ENCODE measurements at places on chromosomes 3 and 15.
A peak's percentile ranks its signal among the peaks of the same experiment; 100 is the strongest.

GRCh38 chr15:55434989-55435825 is 26.9 kb downstream of the PIERCE2 start:
- DNase-seq: peak; percentile 28

- peak; percentile 33 for DNase-seq
These were observed 452.8 kb downstream of the FOXP1 start for GRCh38 chr3:71130471-71131374.

GRCh38 chr3:57709559-57709958 is 16.7 kb upstream of the DENND6A start:
- no peak for DNase-seq

DNA sequence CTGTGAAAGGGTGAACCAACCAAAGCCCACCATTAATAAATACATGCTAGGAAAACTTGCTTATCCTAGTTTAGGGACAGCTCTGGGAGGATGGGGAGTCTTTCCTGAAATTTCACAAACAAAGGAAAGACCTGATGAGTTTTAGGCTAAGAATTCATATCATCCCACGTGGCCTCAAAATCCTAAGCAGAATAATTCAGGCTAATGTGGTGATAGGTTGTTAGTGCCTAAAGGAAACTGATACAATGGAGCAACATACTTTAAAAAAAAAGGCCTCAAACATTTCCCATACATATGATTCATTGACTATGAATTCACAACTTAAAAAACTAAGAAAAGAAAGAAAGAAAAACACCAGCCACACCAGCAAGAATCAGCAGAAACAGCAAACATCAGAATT is 126.9 kb upstream of the CNTN4 start:
- no peak for DNase-seq

DNA sequence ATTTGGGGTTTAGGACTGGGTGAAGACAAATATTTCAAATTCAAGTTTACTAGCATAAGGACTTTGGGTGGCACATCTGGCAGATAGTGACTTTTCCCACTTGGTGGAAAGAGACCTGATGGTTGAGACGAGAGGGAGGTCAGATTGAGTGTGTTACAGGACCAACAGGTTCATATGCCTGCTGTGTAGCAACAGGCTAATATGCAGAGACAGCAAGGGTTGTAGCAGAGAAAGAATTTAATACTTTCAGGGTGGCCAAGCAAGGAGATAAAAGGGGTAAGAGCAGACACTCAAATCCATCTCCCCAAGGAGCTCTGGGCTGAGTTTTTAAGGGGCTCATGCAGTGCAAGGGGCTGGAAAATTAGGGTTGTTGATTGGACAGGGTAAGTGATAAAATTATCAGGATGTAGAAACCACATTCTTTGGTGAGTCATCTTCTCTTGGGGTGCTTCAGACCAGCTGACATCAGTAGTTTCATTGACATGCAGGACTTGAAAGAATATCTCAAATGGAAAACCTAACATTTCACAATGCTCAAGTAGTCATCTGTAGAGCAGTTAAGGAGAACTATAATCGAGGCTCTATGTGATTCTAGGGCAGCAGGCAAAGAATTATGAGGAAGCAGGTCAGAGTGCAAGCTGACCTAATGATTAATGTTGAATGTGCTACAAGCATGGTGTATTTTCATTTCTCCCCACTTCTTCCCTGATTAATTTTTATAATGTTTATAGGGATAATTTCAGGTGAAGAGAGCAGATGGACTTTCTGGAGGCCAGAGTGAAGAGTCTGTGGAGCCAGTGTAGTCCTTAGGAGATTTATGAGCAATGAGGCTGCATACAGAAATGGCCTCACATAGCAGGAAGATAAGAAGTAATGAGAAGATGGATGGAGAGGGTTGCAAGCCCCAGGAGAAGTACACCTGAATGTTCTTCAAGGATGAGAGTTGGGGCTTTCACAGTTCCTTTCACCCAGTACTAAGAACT is 13.7 kb downstream of the FOXB1 start:
- DNase-seq: no peak

GRCh38 chr15:75067123-75067830 is 43.9 kb downstream of the PPCDC start:
- no peak for DNase-seq

DNA sequence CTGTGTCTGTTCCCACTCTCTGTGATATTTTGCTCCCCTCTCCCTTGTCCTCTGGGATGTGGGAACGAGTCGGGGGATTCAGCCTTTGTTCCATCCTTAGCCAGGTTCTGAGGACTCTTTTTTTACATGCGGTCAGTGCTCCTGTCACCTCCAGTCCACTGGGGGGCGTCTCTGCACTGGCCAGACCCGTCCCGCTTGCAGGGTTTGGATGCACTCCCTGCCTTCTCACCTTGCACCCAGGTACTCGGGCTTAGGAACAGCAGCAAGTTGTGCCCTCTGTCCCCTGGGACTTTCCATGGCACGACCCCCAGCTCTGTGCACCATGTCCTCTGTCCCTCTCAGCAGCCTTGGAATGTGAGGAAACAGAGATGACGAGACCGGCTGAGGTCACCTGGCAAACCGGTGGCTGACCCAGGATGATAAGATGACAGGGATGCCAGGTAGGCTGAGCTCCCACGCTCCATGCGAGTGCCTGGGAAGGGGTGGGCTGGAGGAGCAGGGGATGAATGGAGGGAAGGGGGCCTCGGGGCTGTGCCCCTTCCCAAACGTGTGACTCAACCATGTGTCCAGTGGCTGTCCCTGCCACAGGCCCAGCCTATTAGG is 27.3 kb upstream of the FGD5 start:
- DNase-seq: no peak

GRCh38 chr15:81728726-81729125 is 317.1 kb downstream of the MEX3B start:
- DNase-seq: no peak

DNA sequence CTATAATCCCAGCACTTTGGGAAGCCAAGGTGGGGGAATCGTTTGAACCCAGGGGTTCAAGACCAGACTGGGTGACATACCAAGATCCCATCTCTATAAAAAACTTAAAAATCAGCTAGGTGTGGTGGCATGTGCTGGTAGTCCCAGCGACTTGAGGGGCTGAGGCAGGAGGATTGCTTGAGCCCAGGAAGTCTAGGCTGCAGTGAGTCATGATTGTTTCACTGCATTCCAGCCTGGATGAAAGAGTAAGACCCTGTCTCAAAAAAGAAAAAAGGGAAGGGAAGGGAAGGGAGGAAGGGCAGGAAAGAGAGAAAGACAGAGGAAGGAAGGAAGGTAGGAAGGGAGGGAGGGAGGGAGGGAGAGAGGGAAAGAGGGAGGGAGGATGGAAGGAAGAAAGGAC is 133.7 kb upstream of the LRRN1 start:
- no peak for DNase-seq

DNA sequence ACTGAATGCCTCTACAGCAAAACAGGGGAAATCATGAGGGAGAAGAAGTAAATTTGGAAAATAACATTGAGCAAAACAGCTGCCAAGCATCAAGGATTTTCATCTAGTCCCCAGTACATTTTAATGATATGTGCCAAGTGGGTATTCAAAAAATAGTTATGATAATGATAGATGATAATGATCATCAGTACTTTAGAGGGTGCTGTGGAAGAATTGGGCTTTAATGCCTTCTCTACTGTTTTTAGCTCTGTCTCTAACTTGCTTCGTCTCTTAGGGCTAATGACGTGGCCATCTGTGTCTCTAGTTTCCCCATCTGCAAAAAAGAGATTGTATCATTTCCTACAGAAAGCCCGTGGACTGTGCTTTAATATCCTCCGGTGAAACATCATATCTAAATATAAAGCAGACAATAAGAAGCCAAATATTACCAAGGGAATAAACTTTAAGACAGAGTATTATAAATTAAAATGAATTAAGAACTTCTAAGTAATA is 10.2 kb upstream of the FSIP1 start:
- no peak for DNase-seq

- DNase-seq: no peak
These were observed 12.0 kb upstream of the DAPK2 start for GRCh38 chr15:64058279-64058678.

DNA sequence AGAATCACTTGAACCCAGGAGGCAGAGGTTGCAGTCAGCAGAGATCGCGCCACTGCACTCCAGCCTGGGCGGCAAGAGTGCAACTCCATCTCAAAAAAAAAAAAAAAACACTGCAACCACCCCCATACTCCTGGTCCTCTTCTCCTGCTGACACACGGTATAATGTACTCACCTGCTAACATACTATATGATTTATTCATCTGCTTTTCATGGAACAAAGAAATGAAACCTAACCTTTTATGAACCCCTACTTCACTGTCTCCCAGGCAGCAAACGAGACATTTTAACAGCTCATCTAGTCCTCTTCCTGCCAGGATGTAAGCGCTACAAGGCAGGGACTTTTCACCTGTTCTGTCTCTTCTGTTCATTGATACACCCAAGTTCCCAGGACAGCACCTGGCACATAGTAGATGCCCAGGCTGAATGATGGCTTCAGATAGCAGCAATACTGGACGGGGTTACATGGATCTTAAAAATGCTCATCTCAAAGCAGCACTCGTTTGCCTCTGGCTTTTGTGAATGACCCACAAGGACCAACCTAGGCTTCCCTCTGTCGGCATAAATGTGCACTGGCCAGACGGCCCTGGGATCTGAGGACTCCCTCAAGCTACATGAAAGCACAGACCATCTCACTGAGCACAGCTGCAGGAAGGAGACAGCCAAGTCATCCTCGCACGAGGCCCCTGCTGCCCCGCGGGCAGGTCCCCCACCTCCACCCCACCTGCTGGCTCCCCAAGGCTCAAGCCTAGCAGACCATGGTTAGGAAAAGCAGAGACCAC is 20.3 kb downstream of the XXYLT1 start:
- DNase-seq: no peak

DNA sequence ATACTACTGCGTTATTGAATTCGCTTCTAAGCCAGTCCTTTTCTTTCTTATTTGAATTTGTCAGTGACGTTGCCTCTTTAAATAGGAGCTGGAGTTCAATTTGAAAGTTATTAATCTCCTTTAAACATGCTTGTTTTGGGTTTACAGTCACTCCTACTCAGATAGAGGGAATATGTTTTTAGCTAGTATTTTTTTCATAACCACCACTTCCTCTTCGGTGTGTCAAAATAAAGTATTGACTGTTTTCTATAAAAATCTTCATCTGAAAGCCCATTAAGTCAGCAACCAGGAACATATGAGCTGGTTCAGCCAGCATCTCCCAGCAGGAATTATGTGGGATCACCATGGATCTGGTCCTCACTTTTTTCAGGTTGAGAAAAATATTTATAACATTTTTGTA is 772.9 kb downstream of the DIPK2A start:
- no peak for DNase-seq

DNA sequence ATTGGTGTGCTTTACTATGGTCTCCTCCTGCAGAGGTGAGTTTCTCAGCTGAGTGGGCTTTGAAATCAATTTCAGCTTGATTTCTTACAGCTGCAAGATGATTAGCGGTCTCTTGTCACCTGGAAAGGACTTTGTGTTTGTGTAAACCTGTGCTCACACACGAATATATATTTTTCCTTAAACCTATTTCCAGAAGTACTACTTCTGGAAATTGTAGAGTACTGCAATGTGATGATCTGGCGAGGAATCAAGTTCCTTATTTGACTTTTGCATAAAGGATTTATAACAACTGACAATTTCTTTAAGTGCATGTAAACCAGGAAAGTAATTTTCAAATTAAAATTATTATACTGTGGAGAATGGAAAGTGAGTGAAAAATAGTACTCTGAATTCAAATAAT is 2.1 kb downstream of the MCTP2 start:
- DNase-seq: no peak

- no peak for DNase-seq
These were observed 30.7 kb downstream of the SCN11A start for GRCh38 chr3:39021029-39021428.

DNA sequence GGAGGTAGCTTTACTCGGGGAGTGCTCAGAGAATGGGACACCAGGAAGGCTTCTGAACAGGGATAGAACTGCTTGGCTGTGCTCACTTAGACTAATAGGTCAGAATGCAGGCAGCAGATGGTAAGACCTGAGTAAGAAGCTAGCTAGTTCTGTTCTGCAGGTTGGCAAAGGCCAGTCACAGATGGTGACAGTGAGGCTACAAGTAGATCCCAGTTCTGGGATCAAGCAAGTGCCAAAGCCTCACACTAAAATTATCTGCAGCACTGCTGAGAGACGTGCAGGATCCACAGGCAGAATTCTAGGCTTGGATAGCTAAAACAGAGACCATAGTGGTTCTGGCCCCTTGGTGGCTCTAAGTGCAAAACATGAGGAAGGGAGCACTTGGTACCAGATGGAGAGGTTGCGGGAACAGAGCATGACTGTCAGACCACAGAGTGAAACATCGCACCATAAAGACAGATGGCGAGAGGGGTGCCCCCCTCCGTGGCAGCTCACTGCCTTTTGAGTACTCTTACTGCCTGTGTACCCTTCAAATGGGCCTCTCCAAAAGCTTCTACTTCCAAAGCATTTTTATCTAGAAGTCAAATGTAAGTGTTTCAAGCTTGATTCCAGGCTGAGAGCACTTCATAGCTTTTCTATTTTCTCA is 3.6 kb upstream of the GLCE start:
- no peak for DNase-seq

- DNase-seq: no peak
These were observed 39.0 kb downstream of the ANAPC13 start for GRCh38 chr3:134446800-134447199.

GRCh38 chr15:71337197-71337845 is 222.1 kb downstream of the THSD4 start:
- no peak for DNase-seq

- no peak for DNase-seq
These were observed 503.9 kb downstream of the MAGI1 start for GRCh38 chr3:65534805-65535204.

DNA sequence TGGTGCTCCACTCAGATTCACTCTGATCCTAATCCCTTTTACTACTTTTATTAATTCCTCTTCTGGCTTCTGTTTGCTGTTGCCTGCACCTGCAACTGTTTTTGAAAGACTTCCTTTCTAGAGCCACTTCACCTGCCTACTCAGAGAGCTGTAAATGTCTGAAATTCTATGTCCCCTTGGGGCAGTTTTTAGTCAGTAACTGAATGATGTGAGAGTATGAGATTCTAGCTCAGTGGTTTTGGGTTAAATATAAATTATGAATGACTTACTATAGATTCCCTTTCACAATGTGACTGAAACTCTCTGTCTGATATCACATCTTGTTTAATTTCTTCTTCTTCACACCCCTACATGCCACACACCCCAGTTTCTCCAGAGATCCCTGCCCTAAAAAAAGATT is 47.8 kb upstream of the LRRC3B start:
- DNase-seq: no peak

DNA sequence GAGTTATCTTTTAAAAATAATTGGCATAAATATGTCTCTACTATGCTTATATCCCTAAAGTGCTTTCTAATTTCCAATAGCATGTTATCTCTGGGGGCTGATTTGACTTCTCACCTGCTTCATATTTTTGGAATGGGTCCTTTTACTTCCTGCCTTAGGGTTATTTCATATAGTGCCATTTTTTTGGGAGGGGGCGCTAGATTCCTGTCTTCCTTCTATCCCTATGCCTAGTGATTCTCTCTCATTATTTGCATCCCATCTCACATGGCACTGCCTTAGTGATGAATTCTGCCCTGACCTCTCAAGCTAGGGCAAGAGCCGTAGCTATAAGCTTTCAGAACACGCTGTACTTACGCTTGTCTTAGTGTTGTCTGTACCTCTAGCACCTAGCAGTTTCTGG is 150.3 kb upstream of the SLITRK3 start:
- no peak for DNase-seq

Data from COR-L47 (cell line).